Activated T-helper 2 cell treated with anti-CD3 and anti-CD28 coated beads, Interferon-gamma antibody, Interleukin-2, Interleukin-4, amounts not matched to agents 10 μg/mL and 5 μg/mL and 100 μg/mL, durations not matched to agents 14 hours and 24 hours and 36 hours (primary cell): ENCODE measurements at places on chromosomes 6 and 20. TPM values are rescaled to one million over a fixed set of nuclear protein-coding genes. Genes with fewer than 3 reads are reported as not detected.

The GSTA3 gene
- total RNA-seq = not detected in 2 replicates

The ZBTB24 gene
- total RNA-seq = 17.7 and 18.8 TPM in 2 replicates

The FOXA2 gene
- not detected in 2 replicates for total RNA-seq

The SLC52A3 gene
- total RNA-seq = not detected in 2 replicates

The CLPSL1 gene
- total RNA-seq = not detected in 2 replicates

The VGLL2 gene
- total RNA-seq = not detected in 2 replicates
